Osteocyte (in vitro differentiated cells): ENCODE measurements at places on chromosomes 4 and X.
A peak's percentile ranks its signal among the peaks of the same experiment; 100 is the strongest.

GRCh38 chrX:119655125-119655524 lies 37.8 kb downstream of the SEPTIN6 start:
- no peak for DNase-seq

GRCh38 chr4:38381788-38382187 lies 282.2 kb upstream of the KLF3 start:
- DNase-seq = no peak

DNA sequence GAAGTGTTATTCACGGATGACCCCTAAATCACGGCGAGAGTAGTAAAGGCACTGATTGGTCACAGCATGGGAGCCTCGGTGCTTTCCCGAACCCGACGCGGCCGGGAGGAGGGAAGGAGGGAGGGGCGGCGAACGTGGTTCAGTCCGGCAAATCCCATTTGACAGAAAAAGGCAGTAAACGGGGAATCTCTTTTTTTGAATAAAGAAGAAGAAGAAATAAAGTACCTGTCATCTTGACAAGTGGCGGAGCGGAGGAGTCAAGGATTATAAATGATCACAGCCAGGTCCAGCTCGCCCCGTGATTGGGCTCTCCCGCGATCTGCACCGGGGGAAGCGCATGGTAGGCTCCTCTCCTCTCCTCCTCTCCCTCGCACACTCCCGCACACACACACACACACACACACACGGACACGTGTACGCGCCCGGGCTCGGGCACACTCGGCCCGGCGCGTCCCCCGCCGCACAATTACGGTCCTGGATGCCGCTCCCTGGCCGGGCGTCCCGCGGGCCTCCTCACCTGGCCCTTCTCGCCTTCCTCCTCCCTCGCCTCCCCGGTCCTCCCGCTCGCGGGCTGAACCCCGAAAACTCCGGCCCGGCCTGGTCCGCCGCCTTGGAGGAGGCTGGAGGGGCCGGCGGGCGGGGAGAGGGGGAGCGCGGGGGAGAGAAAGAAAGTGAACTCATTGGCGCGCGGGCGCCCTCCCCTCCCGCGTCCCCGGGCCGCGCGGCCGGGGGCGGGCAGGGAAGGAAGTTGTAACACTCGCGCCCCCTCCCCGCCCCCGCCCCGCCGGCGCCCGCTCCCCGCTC lies 99.2 kb upstream of the TENM3 start:
- peak; percentile 87 for DNase-seq

DNA sequence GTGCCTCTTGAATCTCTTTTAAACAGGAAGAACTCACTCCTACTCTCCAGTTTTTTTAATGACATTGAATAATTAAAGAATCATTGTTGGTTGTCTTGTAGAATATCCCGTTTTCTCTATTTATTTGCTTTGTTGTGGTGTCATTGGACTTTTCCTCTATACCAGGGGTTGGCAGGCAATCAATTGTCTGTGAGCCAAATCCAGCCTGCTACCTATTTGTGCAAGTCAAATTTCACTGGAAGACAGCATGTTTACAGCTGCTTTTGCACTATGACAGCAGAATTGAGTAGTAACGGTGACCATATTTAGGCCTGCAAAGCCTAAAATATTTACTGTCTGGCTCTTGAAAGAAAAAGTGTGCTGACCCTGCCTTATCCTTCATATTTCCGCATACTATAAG lies 34.8 kb downstream of the POLA1 start:
- no peak for DNase-seq

DNA sequence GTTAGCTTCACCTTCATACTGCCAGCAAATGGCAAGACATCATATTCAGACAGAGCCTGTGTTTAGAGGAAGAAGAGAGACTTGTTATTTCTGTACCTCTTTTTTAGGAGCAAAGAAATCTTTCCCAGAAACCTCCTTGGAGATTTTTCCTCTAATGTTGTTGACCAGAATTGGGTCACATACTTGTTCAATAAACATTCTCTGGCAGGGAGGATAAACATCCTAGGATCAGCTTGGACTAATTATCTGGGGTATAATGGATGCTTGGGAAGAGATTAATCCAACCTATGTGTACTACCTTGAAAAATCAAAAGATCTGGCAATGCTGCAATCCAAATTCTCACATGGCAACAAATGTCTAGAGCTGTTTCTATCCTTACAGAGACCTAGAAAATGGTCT lies 8.4 kb upstream of the PRSS12 start:
- DNase-seq = no peak

DNA sequence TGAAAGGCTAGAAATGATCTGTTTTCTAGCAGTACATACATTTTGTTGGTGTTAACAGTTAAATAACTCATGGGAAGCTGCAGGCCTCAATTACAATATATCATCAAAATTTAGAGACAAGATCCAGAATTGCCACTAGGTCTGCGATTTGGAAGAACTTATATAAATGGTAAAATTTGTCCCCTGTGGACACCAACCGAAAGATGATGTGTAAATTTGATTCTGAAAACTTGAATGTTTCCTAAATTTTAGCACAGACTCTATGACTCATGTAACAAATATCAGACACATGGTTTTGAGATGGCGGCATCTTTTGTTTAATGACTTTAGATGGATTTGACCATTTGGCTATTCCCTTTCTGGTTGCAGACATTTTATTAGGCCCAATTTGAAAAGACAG lies 6.0 kb upstream of the HPGDS start:
- no peak for DNase-seq

GRCh38 chr4:174314770-174315169 lies 31.1 kb downstream of the CEP44 start:
- no peak for DNase-seq

- DNase-seq = no peak
Observed at GRCh38 chr4:37873386-37873785, 17.5 kb upstream of the TBC1D1 start.

- DNase-seq = peak; percentile 68
Observed at GRCh38 chrX:2642791-2643190, 48.3 kb upstream of the CD99 start.

DNA sequence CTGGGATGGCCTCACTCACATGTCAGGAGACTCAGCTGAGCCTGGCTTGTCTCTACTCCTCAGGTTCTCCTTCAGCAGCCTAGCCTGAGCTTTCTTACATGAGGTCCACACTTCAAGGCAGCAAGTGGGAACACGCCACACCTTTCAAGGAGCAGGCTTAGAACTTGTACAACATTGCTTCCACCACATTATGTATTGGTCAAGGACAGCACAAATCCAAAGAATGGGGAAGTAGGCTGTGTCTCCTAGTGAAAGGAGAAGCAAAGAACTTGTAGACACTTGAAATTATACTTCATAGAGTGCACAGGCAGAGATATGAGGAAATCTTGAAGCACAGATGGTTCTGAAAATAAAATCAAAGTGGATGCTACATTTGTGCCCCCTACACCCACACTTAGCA lies 120.9 kb upstream of the NOCT start:
- DNase-seq = no peak

- DNase-seq = no peak
Observed at GRCh38 chr4:53156896-53157295, 209.0 kb downstream of the SCFD2 start.

DNA sequence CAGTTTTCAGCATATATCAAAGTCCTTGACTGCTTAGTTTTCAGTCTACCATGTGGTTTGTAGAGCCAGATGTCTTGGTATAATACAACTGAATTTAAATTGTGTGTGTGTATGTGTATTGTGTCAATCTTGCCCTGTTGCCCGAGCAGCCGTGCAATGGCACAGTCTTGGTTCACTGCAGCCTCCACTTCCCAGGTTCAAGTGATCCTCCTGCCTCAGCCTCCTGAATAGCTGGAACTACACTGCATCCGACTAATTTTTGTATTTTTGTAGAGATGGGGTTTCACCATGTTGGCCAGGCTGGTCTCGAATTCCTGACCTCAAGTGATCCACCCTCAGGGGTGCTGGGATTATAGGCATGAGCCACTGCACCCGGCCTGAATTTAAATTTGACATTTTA lies 6.0 kb upstream of the KLHL5 start:
- DNase-seq = no peak

DNA sequence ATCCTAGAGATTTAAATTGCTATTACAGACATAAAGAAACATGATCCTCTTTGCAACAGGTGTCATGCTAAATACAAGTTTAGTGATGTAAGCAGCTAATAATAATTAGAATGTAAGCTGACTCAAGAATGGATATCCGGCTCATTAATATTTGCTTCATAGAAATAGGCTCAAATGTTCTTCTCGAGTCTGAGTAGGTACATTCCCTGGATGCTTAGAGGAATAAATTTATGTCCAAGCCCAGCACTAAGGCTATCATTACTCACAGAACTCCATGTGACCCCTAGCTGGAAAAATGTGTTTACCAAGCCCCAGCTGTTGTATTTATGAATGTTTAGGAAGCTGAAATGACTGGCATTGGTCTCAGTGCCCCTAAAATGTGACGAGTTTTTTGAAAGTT lies 87.6 kb upstream of the TSPAN7 start:
- no peak for DNase-seq

DNA sequence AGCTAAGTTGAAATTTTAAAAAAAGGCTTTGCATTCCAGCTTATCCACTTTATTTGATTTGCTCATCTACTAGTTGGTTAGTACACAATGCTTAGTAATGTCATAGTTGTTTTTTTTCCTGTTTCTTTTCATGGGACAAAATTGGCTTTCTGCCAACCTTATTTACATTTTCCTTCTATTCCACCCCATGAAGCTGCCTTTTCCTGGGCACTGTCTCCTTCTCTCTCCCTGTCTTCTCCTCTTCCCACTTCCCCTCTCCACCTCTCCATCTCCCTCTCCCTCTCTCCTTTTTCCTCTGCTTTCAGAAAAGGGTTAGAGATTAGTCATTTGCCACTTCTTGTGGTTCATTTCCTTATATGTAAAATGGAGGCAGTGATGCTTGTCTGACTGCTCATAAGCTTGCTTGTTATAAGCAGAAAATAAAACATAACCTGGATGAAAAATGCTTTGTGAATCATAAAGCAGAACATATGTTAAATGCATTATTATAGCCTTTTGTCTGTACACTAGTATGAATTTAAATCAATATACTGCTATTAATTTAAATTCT lies 181.9 kb downstream of the CEP135 start:
- DNase-seq = no peak

- no peak for DNase-seq
Observed at GRCh38 chr4:175480404-175480803, 331.7 kb downstream of the GPM6A start.

DNA sequence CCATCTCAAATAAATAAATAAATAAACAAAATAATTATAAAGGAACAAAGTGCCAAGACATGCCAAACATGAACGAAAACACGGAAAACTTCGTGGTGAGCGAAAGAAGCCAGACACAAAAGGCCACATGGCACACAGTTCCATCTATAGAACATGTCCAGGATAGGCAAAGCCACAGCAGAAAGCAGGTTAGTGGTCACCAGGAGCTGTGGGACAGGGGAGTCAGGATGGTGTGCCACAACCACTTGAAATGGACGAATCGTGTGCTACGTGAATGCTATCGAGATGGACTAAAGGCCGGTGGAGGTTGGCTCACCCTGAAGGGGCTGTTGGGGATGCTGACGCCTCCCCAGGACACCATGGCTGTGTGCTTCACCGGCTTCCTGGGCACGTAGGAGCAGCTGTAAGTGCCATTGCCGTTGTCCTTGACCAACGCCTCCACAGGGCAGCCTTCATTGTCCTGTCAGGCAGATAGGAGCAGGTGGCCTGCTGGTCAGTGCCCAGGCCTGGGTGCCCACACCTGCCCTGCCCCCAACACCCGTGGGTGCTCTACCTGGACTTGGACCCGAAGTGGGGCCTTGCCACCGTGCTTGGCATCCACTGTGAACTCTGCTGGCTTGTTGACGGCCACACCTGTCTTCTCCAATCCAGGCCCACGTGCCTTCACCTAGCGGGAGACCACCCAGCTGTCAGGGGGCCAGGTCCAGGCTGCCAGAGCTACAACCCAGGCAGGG lies 10.6 kb downstream of the FLNA start:
- no peak for DNase-seq

- no peak for DNase-seq
Observed at GRCh38 chr4:53885668-53886067, 178.7 kb downstream of the CHIC2 start.

DNA sequence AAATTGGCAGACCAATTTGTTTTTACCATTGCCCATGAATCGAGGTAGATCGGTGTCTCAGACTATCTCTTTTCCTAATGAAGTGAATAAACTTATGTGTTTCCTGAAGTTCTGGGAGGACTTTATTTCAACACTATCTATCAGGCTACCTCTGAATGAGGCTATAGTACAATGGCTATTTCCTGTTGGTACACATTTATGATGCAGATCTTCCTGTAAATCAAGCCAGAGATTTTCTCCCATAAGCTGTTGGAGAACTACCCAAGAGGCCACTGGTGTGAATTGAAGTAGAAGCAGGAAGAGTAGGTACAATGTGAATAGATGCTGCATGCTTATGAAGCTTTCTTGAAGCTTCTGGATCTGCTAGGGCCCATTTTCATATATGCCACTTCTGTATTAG lies 16.0 kb downstream of the TXK start:
- DNase-seq = no peak

DNA sequence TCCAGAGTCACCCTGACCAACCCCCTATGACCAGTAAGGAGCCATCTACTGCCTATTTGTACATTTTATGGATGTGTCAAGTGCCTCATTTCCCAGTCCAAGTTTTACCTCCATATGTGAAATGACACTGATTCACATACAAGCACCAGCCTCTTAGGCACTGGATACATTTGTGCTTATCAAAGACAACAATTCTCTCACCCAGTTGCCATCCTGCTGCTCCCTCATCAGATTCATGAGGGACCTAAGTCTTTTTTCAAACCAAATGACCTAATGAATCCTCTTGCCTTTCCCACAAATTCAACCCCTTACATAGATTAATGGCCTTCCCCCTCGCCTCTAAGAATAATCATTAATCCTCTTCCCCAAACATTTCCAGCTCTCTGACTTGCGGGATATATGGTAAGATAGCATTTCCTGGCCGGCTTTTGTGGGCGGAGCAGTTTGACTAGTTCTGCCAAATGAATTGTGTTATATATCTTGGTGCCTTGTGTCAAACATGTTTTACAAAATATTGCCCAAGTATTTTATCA lies 233.9 kb downstream of the ARAP2 start:
- DNase-seq = no peak

- no peak for DNase-seq
Observed at GRCh38 chr4:158203436-158203835, 6.8 kb upstream of the TMEM144 start.

DNA sequence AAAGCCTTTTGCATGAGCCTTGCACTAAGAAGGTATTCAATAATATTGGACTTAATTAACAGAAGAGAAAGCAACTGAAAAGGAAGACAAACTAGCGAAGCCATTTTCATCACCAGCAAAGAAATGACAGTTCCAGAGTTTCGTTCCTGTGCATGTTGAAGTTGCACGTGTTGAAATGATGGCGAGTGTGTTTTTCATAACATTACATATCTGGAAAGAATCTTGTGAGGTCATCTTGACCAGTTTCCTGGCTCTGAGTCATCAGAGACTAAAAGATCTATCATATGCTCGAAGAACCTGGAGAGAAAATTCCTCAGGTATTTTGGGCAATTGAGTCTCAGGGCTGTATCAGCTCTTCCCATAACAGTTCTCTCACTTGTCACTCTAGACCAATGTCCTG lies 106.2 kb upstream of the MAML3 start:
- DNase-seq = no peak

GRCh38 chrX:9475984-9476383 lies 11.1 kb downstream of the TBL1X start:
- no peak for DNase-seq
